ENCODE measurements at places on chromosomes 16 and 17.

DNA sequence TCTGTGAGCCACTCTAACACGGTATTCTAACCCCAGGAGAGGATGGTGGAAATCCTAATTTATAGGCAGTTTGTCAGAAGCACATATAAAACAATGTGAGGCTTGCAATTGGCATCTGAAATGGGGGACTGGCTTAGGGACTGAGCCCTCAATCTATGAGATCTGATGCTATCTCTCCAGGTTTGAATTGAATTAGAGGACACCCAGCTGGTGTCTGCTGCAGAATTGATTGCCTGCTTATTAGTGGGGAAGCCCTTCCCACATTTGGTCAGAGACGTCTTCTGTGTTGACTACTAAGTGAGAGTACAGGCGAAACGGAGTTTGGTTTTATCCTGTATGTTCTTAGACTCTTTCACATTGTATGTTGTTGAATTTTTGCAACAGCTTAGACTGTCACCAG is 13.6 kb upstream of the TMIGD1 start:
- DNase-seq, result no peak

- DNase-seq, result no peak
Observed at GRCh38 chr17:76434870-76435269, 18.1 kb downstream of the UBE2O start.

- no peak for DNase-seq
Observed at GRCh38 chr17:21089933-21090901, 36.5 kb upstream of the DHRS7B start.

DNA sequence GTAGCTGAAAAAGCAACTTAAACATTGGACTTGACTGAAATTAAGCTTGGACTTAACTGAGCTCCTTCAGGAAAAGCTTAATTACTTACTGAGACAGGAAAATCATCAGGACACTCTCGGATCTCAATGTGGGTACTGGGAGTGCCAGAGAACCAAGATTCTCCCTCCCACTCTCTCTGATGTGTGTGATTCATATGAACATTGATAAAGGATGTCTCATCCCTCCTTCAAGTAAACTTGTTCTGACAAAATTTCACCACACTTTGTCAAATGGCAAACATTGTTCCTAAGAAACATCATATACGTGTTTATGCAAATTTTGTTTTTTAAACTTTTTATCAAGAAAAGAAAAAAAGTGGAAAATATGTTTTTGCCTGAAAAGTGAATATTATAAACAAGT is 4.1 kb upstream of the SLFN5 start:
- DNase-seq, result no peak

GRCh38 chr16:1424028-1424427 is 3.5 kb upstream of the UQCC4 start:
- no peak for DNase-seq

DNA sequence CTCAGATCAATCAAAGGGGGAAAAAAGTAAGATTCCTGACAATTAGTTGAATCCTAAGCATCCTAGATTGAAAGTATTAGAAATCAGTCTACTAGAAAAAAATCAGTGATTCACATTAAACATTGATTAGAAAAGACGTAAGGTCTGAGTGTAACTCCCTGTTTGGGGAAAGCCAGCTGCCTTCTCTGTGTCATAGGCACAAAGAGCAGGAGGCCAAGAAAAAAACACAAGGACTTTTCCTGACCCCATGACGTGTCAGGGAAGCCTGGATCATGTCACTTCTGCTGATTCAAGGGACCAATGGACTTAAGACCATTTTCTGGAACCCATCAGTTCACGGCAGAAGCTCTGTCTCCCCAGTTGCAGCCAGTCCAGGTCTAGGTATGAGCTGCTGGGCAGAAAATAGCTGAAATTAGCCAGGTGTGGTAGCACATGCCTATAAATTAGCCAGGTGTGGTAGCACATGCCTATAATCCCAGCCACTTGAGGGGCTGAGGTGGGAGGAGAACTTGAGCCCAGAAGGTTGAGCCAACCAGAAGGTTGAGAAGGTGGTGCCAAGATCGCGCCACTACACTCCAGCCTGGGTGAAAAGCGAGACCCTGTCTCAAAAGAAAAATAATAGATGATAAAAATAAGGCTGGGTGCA is 35.9 kb downstream of the RANBP10 start:
- no peak for DNase-seq

DNA sequence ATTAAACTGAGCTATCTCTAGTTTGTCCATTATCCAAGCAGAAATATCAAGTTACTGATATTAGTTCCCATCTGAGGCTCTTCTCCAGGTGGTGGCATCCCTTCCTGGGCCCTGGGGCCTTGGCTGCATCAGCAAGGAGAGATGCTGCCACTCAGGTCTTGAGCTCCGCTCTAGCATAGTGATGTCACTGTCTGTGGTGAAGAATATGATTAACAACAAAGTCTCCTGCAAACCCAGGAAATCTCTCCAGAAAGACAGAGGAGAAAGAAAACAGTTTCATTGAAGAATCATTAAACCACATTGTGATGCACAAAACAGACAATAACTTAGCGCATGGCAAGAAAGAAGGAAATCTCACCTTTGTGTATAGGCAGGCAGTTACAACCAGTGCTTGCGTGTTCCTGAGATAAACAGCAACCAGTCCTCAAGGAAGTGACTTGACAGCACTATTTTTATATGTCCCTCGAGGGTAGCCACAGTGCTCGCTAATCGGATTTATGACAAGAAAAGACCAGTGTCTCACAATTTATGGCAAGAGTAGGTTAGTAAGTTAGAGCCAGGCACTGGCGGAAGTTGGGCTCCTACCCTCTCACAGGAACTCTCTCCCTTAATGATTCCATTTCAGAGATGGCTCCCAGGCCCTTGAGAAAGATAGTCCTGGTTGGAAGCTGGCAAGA is 151.1 kb downstream of the AHSP start:
- DNase-seq, result no peak

DNA sequence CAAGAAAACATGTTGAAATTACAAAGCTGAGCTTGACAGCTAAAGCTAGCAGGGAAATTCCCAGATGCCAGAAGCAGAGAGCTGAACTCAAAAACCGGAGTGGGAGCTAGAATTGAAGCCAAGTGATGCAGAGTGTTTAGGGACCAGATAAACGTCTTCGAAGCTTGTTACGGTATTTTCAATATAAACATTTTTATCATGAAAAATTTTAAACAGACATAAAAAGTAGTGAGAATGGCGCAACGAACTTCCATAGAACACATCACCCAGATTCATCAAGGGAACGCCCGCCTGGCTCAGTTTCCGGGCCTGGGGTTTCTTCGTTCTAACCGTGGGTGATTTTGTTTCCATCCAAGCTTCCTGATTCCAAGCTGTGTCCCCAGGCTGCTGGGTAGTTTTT is 18.1 kb downstream of the SPNS2 start:
- no peak for DNase-seq

DNA sequence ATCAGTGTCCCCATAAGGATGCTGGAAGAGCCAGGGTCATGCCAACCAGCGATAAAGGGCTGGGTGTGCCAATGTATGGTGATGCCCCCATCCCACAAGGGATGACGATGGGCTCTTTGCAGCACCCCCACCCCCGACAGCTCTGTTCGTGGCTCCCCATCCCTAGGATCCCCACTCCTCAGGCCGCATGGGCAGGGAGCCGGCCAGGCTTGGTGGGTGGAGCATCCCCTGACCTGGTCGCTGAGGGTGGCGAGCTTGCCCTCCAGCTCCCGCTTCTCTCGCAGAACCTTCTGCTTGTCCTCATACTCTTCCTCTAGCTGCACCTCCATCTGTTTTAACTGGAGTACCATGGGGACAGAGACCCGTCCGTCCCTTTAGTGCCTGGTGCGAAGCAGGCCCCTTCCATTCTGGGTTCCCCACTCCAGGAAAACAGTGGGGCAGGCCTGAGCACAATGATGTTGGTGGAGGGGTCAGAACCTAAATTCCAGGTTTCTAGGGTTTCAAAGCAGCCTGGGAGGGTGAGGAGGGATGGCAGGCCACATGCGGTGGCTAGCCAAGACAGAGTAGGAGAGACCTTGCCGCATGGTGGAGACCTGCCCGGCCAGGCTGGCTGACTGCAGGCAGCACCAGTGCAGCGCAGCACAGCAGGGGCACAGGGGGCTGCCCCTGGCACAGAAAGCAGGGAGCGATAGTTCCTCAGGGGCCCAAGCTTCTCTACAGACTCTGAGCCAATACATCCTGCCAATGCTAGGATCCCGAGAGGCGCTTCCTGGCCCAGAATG is 50.3 kb downstream of the PIPOX start:
- no peak for DNase-seq

- DNase-seq, result no peak
Observed at GRCh38 chr17:9976283-9977179, 71.5 kb upstream of the RCVRN start.

GRCh38 chr16:4800290-4801041 is 2.0 kb downstream of the ROGDI start:
- peak; percentile 72 for DNase-seq

DNA sequence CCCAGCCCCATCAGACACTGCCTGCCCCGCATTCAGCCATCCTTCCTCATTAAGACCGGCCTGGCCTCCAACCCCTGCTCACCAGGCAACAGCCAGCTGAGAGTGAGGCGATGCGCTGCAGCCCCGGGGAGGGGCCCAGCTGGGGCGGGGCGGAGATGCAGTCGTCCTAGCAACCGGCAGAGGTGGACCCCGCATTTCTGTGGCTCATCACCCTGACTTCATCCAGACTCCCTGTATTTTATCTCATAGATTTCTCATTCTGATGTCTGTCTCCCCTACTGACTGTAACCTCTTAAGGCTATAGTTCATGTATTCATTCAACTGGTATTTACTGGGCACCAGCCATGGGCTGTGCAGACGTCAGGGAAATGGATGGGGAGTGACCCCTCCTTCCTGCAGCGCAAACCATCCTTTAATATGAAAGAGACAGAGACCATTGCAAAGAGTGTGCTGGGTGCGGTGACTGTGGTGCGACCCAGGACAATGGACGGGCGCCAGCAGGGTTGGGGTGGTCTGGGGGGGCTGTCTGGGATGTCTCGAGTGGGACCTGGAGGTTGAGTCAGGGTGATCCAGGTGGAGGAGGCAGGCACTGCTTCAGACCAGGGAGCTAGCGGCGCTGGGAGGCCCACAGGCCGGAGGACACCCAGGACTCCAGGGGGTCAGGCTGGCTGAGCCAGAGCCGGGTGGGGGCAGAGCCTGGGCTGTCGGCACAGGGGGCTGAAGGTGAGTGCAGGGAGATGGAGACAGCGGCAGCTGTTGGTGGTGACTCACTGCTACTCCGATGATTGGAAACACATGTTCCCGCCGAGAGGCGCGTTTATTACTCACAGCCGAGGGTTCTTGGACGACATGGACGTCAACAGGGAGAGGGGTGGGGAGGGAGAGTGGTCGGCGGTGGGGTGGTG is 10.5 kb upstream of the TIMP2 start:
- no peak for DNase-seq

DNA sequence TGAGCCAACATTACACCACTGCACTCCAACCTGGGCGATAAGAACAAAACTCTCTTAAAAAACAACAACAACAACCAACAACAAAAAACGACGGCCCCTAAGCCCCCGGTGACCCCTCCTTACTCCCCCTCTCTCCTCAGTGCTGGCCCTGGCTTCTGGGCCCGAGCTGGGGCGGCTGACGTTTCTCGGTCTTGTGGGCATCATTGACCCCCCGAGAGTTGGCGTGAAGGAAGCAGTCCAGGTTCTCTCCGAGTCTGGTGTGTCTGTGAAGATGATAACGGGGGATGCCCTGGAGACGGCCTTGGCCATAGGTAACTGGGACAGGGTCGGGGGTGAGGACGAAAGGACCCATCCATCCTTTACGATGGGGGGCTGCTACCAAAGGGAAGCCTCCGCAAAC is 52.7 kb downstream of the MEAK7 start:
- no peak for DNase-seq

GRCh38 chr17:61380217-61380835 is 19.3 kb upstream of the TBX2 start:
- no peak for DNase-seq

GRCh38 chr16:88533932-88534637 is 36.1 kb upstream of the ZC3H18 start:
- no peak for DNase-seq

- no peak for DNase-seq
Observed at GRCh38 chr16:28823291-28823872, 583 bp downstream of the ATXN2L start.

DNA sequence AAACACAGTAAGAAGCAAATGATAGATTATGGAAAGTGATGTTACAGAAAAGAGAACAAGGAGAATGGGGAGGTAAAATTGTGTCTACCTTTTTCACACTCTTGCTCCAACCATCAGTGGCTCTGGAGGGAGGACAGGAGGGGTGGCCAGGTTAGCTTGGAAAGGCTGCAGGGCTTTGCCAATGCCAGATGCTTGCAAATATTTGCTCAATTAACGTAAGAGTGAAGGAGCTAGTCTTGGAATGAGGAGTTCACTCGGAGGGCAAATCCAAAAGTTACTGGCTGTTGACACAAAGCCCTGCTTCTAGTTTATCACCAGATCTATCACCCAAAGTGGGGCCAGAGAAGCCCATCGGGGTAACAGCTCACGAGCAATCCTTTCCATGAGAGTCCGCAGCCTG is 7.4 kb upstream of the TNRC6C start:
- DNase-seq, result no peak

GRCh38 chr16:84065536-84066132 is 23.0 kb upstream of the SLC38A8 start:
- DNase-seq, result peak; percentile 59

- DNase-seq, result peak; percentile 81
Observed at GRCh38 chr17:30323895-30324319, 9.9 kb downstream of the TMIGD1 start.

DNA sequence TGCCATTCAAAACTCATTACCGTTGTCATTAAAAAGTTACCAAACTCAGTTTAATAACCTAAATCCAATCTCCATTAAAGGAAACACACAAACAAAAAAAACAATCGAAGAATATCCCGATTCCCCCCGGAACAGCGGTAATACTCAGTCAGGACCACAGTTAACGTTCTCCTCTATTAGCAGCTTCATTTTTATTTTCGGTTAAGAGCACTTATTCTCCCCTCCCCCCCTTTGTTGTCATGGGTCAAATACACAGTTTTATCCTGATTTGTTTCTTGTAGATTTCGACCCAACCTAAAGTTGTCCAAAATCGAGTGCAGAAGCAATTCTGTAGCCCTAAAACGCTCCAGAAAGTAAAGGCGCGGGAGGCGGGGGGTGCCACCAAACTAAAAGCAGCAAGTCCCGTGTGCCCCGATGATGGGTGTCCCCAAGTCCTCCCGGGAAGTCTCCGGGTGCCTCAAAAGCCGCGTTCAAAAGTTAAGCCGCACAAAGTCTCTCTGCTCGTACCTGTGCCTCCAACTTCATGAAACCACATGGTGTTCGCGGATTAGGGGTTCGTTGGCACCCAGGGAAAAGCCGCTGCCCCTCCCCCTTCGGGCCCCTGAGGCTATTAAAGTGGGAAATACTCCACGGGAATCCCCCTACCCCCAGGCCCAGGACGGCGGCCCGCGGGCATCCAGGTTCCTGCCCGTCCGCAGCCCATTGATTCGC is 996 bp downstream of the SUMO2 start:
- DNase-seq, result peak; percentile 24

DNA sequence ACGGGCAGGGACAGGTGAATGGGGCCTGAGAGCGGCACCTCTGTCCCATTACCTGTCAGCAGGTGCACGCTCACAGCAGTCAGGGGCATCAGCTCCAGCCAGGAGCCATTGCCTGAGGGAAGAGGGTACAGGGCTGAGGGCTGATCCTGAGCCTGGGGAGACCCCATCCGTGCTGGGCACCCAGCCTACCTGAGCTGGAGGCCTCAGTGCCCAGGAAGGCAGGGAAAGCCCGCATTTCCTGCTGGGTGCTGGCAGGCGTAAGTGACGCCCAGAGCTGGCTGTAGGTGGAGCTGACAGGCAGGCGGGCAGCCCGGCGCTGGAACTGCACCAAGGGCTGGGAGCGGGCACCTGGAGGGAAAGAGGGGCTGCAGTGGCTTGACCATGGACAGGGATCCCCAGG is 7.4 kb downstream of the FAM171A2 start:
- no peak for DNase-seq

GRCh38 chr17:70254735-70255460 is 85.6 kb downstream of the KCNJ2 start:
- DNase-seq, result no peak
